Fibroblast of lung (primary cell): ENCODE measurements at places on chromosomes 11 and 22. TPM values are rescaled to one million over a fixed set of nuclear protein-coding genes. Genes with fewer than 3 reads are reported as not detected.

- H3K4me3 ChIP-seq = no peak overlapping the region
- H3K27ac ChIP-seq = no peak overlapping the region
- no peaks in the 10 kb centered on the region for H3K4me1 ChIP-seq
- no peaks in the 10 kb centered on the region for H3K27me3 ChIP-seq
Measured at GRCh38 chr11:80086496-80087055, 645.7 kb upstream of the TENM4 start.

- no peaks in the 10 kb centered on the region for H3K27me3 ChIP-seq
- H3K36me3 ChIP-seq = no peaks in the 10 kb centered on the region
- peaks cover 41% of the 10 kb centered on the region for H3K4me1 ChIP-seq
- peak; percentile 92 for DNase-seq
Measured at GRCh38 chr11:69295995-69296889, 2.3 kb downstream of the MYEOV start.

DNA sequence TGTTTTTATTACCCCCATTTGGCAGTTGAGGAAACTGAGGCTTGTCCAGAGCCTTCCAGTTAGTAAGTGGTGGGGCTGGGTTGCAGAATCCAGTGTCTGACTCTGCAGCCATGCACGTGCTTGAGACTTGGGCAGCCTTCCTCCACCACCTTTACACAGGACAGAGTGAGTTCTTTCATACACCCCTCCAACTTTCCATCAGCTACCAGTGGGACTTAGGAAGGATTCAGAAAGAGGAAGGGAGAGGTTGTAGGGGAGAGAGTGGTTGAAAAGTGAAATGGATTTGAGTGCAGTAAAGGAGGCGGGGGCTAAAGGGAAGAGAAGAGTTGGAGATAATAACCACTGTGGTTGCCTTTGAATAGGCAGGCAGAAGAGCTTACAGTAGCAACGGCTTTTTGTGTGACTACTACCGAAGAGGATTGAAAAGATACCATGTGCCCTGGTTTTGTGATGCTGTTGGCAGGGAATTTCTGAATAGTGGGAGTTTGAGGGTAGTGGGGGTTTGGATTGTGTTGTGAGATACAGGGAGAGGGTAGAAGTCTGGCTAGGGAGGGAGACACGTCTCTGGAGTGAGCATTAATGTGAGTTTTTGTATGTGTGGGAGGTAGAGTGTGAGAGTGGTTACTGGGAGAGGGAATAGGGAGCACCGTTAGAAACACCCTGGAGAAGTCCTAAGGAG is 1.7 kb downstream of the UVRAG start:
- peaks cover 10% of the 10 kb centered on the region for H3K4me1 ChIP-seq
- H3K27ac ChIP-seq = no peak overlapping the region
- H3K36me3 ChIP-seq = no peaks in the 10 kb centered on the region
- DNase-seq = peak; percentile 23

DNA sequence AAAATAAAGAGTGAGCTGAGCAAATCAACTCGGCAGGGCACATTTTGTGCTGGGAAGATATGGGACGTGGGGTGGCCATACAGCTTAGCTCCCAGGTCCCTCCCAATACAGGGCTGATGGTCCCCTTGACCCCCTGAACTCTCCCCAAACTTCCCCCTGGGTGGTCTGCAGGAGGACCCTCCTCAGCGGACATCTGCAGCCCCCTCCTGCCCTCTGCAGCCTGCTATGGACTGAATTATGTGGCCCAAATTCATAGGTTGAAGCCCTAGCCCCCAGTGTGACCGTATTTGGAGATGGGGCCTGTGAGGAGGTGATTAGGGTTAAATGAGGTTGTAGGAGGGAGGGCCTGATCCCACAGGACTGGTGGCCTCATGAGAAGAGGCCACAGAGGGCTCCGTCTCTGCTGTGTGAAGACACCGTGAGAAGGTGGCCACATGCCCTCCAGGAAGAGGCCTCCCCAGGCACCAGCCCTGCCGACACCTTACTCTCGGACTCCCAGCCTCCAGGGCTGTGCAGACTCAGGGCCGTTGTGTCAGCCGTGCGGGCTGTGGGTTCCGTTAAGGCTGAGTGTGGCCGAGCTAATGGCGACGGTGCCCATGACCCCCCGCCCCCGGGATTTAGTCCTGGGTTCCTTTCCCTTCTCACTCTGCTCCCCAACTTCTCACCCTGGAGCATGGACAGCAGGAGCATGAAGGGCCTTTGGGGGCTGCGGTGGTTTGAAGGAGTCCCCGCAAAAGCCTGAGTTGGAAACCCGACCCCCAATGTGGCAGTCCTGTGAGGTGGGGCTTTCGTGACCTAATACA is 1042.8 kb downstream of the BRD1 start:
- H3K27me3 ChIP-seq = no peaks in the 10 kb centered on the region
- no peak overlapping the region for H3K27ac ChIP-seq
- H3K36me3 ChIP-seq = no peaks in the 10 kb centered on the region

GRCh38 chr22:38531251-38531938 is 25.3 kb upstream of the DDX17 start:
- no peaks in the 10 kb centered on the region for H3K4me1 ChIP-seq
- H3K27ac ChIP-seq = no peak overlapping the region
- H3K27me3 ChIP-seq = no peaks in the 10 kb centered on the region
- no peak for DNase-seq

GRCh38 chr11:99079576-99079975 is 58.8 kb downstream of the CNTN5 start:
- H3K27ac ChIP-seq = no peak overlapping the region
- H3K4me1 ChIP-seq = no peaks in the 10 kb centered on the region
- no peak for DNase-seq
- no peaks in the 10 kb centered on the region for H3K27me3 ChIP-seq
- H3K36me3 ChIP-seq = no peaks in the 10 kb centered on the region

DNA sequence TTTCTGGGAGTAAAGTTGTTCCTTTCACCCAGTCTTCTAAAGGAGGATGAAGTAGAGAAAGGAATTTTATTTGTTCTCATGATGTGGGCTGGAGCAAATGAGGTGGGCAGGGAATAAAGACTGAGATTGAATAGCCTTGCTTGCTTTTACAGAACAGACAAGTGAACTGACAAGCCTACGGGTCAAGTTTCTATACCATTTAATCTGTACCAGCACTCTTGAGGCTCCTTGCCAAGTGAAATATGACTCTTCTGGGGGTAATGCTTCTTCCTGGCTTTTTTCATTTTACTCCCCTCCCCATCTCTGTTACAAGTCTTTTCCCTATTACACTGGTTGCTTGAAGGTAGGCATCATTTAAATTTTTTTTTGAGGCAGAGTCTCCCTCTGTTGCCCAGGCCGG is 54.8 kb downstream of the CSTPP1 start:
- H3K27ac ChIP-seq = no peak overlapping the region
- H3K27me3 ChIP-seq = no peaks in the 10 kb centered on the region
- H3K4me3 ChIP-seq = no peak overlapping the region
- DNase-seq = no peak
- H3K36me3 ChIP-seq = no peaks in the 10 kb centered on the region

DNA sequence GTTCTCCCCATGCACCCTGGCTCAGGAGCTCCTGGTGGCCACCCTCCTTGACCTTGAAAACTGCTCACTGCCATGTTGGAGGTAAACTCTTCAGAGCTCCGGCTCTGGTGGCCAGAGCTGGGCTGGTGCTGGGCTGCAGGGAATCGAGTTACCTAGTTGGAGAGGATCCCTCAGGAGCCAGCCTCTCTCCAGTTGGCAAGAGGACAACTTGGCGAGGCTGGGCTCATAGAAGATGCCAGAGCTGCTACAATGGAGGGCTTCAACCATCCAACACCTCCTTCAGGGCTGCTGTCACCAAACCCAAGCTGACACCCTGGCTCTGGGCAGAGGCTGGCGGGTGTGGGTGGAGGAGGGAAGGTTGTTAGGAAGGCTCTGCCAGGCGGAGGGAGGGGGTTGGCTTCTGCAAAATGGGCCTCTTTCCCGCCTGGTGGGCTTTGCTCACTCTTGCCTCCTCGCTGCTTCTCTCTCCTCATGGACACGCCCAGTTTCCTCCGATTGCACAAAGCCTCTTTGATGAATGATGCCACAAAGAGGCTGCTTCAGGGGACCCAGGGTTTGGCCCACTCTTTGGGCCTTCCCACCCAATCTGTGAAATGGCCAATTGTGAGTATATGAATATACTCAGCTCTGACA is 53.1 kb downstream of the THAP12 start:
- peaks cover 7% of the 10 kb centered on the region for H3K4me1 ChIP-seq
- H3K27me3 ChIP-seq = peaks cover 5% of the 10 kb centered on the region
- DNase-seq = no peak

The FXYD2 gene
- 0.33 and 0.51 TPM in 2 replicates for total RNA-seq

The MRGPRD gene
- total RNA-seq = not detected in 2 replicates
